NCI-H82 (cell line): ENCODE measurements at places on chromosomes 12 and 14.

DNA sequence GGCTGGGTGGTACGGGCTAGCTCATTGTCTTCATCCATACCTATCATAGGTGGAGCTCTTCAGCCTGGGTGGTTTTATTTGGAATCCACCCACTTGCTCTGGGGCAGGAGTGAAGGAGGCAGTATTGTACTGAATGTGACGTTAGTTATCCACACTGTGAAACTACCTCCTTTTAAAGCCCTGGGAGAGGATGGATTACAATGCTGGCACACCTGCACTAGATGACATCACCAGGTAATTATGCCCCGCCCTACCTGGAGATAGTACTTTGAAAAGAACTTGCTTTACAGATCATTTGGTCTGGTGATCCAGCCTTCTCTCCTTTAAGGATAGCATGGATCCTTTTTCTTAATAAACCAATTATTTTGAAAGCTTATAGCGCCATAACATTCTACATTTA lies 78.0 kb downstream of the B4GALNT3 start:
- DNase-seq = no peak

GRCh38 chr12:12467688-12468261 lies 94.9 kb downstream of the DUSP16 start:
- no peak for DNase-seq

DNA sequence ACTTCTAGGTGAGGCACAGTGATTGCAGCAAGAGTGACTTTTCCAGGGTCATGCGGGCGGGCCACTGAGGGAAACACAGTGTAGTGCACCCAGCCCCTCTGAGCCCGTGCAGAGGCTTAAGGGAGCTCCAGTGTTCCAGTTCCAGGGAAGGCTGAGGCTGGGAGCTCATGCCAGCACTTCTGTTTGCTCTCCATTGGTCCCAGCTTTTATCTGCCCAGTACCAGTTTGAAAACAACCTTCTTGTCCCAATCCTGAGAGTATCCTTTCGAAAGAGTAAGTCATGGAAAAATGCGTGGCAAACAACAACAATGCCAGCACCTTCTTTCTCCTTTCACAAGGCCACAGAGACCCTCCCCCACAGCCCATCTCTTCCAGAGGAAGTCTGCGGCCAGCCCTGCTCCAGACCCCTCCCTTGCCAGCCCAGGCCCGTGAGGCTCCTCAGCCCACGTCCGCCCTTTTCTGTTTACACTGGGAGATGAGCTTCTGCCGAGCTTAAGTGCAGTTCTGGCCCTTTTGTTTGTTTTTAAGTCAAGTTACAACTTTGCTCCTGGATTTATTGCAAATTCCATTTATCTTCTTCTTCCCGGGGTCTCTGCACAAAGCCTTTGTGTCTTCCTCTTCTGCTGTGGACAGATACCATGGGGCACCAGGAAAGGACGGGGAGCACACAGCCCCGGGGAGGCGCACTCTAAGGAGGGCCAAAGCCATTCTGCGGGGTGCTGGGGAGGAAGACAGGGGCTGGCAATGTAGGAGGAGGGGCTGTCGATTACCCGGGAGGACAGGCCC lies 185.6 kb downstream of the ZFP36L1 start:
- DNase-seq = peak; percentile 7

- DNase-seq = no peak
Observed at GRCh38 chr12:109459247-109459646, 17.9 kb downstream of the KCTD10 start.

GRCh38 chr14:60184905-60185555 lies 19.8 kb upstream of the DHRS7 start:
- peak; percentile 78 for DNase-seq
